Neural progenitor cell (in vitro differentiated cells): ENCODE measurements at places on chromosomes 4 and X. TPM values are rescaled to one million over a fixed set of nuclear protein-coding genes. Genes with fewer than 3 reads are reported as not detected.
A peak's percentile ranks its signal among the peaks of the same experiment; 100 is the strongest.

GRCh38 chrX:24732766-24733500, 39.2 kb downstream of the POLA1 start:
- H3K27ac ChIP-seq: no peak overlapping the region
- DNase-seq: no peak
- peaks cover 35% of the 10 kb centered on the region for H3K36me3 ChIP-seq
- H3K27me3 ChIP-seq: no peaks in the 10 kb centered on the region
- no peak overlapping the region for H3K4me3 ChIP-seq
- H3K4me1 ChIP-seq: no peaks in the 10 kb centered on the region

- no peaks in the 10 kb centered on the region for H3K27me3 ChIP-seq
- H3K4me3 ChIP-seq: peak overlapping the region; percentile 91
Observed at GRCh38 chr4:38666766-38667084, 2.7 kb downstream of the KLF3 start.

DNA sequence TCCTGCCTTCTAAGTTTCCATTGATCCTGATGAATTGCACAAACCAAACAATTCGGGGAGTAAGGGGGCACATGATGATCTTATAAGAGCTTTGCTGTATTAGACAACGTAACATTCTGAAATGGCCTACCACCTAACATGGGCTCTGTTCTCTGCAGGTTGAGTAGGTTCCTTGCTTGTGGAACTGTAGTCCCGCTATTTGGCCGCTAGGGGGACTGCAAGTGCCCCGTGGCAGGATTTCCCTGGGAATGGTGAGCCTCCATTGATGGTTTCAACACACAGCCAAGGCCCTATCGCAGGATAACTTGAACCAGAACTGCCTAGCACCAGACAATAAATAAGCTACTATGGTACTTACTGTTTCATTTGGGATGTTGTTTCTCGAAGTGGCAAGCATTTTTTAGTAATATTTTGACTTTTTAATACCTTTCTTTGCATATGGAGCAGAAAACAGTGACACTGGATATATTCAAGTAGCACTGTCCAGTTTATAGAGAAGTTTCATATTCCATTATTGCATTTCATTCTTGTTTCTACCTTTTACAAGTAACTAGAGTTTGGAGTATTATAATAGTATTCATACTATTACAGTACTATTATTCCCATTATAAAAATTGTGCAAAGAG, 11.9 kb downstream of the AR start:
- peaks cover 3% of the 10 kb centered on the region for H3K4me1 ChIP-seq
- no peak overlapping the region for H3K4me3 ChIP-seq
- H3K27ac ChIP-seq: no peak overlapping the region
- DNase-seq: peak; percentile 32
- peaks cover 6% of the 10 kb centered on the region for H3K36me3 ChIP-seq

- peaks cover 4% of the 10 kb centered on the region for H3K4me1 ChIP-seq
- H3K27me3 ChIP-seq: no peaks in the 10 kb centered on the region
Observed at GRCh38 chrX:56765811-56766553, 36.9 kb downstream of the NBDY start.

DNA sequence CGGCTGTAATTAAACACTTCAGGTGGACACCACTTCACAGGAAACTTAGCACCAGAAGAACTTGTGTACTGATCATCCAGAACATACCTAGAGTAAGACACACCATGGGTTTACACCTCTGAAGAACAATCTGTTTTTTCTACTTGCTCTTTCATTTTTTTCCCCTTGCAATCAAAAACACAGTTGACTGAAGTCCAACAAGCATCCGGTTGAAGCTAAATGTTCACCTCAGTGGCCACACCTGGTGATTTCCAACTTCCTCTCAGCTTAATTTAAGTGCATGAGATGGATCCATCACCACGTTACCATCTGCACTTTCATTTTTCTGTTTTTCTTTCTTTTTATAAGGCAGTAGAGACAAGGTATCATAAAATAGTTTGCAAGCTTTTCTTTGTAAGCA, 4.9 kb upstream of the TXK start:
- no peaks in the 10 kb centered on the region for H3K36me3 ChIP-seq
- no peaks in the 10 kb centered on the region for H3K27me3 ChIP-seq
- DNase-seq: no peak
- H3K27ac ChIP-seq: no peak overlapping the region
- no peak overlapping the region for H3K4me3 ChIP-seq

GRCh38 chr4:79217025-79217424, 108.8 kb downstream of the NAA11 start:
- no peak overlapping the region for H3K4me3 ChIP-seq
- no peaks in the 10 kb centered on the region for H3K27me3 ChIP-seq
- no peak overlapping the region for H3K27ac ChIP-seq
- DNase-seq: peak; percentile 51
- peaks cover 14% of the 10 kb centered on the region for H3K4me1 ChIP-seq
- H3K36me3 ChIP-seq: no peaks in the 10 kb centered on the region

GRCh38 chr4:47463235-47463956, at the start of gene COMMD8:
COMMD8 (minus strand) TSS chr4:47463702; CDS start chr4:47463651, 51 bp downstream.
- H3K27ac ChIP-seq: peak within 1 kb of the TSS; percentile 34
- H3K4me1 ChIP-seq: no peaks in the 10 kb centered on the region
- no peaks in the 10 kb centered on the region for H3K27me3 ChIP-seq
- peaks cover 8% of the 10 kb centered on the region for H3K36me3 ChIP-seq
- DNase-seq: peak; percentile 99

DNA sequence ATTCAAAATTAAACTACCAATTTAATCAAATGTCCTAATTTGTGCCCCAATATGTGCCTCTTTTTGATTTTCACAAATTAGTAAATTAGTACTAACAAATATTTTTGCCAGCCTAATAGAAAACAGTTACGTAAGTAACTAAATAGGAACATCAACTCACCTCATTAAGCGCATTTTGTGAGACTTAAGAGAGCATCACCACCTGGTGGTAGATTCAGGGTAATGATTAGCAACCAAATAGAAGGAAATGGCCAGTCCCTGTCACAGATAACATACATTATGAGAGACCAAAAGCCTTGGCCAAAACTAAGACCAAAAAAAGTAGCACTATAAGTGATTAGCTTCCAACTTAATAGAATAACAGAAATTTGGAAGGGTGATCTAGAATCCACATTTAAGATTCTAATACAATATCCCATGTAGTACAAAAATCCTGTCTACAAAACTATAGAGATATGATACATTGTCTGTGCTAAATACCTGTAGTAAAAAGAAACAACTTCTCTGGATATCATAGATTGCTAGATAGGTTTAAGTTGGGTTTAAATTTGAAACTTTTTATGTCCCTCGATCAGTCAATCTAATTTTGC, 46.7 kb downstream of the C4orf46 start:
- no peak overlapping the region for H3K27ac ChIP-seq
- no peaks in the 10 kb centered on the region for H3K4me1 ChIP-seq
- DNase-seq: peak; percentile 75

DNA sequence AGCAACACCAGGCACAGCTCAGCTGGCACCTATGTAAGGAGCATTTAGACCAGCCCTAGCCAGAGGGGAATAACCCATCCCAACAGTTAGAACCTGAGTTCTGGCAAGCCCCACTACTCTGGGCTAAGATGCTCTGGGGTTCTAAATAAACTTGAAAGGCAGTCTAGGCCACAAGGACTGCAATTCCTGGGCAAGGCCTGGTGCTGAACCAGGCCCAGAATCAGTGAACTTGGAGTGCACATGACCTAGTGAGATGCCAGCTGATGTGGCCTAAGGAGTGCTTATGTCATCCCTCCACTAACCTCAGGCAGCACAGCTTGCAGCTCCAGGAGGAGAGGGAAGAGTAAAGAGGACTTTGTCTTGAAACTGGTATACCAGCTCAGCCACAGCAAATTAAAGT, 7.6 kb upstream of the PRRG3 start:
- no peaks in the 10 kb centered on the region for H3K4me1 ChIP-seq
- no peak overlapping the region for H3K27ac ChIP-seq
- no peaks in the 10 kb centered on the region for H3K36me3 ChIP-seq
- H3K4me3 ChIP-seq: no peak overlapping the region
- H3K27me3 ChIP-seq: peaks cover 1% of the 10 kb centered on the region
- no peak for DNase-seq

DNA sequence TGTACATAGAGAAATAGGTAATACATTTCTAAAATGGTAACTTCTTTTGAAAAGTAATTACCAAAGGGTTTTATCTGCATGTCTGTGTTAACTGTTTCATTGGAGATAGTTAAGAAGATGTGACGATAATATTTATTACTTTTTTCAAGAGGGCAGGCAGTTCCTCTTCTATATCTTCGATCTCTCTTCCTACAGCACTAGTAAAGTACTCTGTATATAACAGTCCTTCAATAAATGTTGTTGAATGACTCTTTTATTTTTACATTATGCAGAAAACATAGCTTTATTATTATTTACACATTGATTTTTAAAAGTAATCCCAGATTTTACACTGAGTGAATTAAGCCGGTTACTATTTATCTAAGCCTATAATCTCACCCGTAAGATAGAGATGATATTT, 51.8 kb downstream of the TMPRSS11E start:
- H3K27ac ChIP-seq: no peak overlapping the region
- no peak for DNase-seq
- no peaks in the 10 kb centered on the region for H3K27me3 ChIP-seq
- no peaks in the 10 kb centered on the region for H3K4me1 ChIP-seq
- H3K4me3 ChIP-seq: no peak overlapping the region

DNA sequence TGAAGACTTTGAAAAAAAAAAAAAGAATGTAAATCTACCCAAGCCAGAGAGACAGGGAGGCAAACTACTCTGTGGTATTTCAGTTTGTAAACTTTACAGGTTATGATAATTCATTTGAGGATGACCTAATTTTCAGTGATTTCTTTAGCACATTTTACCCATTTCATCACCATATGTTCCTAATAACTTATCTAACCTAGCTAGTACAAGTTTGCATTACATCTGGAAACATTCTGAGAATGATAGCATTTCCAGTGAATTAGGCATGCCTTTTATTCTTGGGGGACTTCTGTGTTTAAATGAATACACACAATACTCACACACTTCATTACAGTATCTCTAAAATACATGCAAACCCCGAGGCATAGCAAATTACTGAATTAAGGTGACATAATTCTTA, 1055.5 kb downstream of the PCDH18 start:
- no peaks in the 10 kb centered on the region for H3K36me3 ChIP-seq
- H3K4me1 ChIP-seq: no peaks in the 10 kb centered on the region
- H3K4me3 ChIP-seq: no peak overlapping the region
- no peaks in the 10 kb centered on the region for H3K27me3 ChIP-seq

- H3K4me3 ChIP-seq: no peak overlapping the region
- H3K27ac ChIP-seq: no peak overlapping the region
- no peaks in the 10 kb centered on the region for H3K36me3 ChIP-seq
- DNase-seq: no peak
Observed at GRCh38 chr4:62835631-62836030, 1573.6 kb downstream of the TECRL start.

DNA sequence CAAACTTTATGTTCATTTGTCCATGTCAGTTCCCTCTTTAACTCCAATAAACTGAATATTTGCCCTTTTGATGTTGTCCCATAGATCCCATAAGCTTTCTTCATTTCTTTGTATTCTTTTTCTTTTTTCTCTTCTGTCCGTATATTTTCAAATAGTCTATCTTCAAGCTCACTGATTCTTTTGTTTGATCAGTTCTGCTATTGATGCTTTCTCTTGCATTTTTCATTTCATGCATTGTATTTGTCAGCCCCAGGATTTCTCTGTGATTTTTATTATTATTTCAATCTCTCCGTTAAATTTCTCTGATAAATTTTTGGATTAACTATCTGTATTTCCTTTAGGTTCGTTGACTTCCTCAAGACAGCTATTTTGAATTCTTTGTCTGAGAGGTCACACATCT, 272.9 kb upstream of the GALNT7 start:
- no peak overlapping the region for H3K27ac ChIP-seq
- H3K36me3 ChIP-seq: no peaks in the 10 kb centered on the region
- no peaks in the 10 kb centered on the region for H3K27me3 ChIP-seq
- no peak overlapping the region for H3K4me3 ChIP-seq

GRCh38 chrX:114591121-114591520, 7.2 kb downstream of the HTR2C start:
- H3K36me3 ChIP-seq: no peaks in the 10 kb centered on the region
- no peak for DNase-seq
- no peak overlapping the region for H3K27ac ChIP-seq
- no peaks in the 10 kb centered on the region for H3K4me1 ChIP-seq
- H3K27me3 ChIP-seq: peaks cover 34% of the 10 kb centered on the region

DNA sequence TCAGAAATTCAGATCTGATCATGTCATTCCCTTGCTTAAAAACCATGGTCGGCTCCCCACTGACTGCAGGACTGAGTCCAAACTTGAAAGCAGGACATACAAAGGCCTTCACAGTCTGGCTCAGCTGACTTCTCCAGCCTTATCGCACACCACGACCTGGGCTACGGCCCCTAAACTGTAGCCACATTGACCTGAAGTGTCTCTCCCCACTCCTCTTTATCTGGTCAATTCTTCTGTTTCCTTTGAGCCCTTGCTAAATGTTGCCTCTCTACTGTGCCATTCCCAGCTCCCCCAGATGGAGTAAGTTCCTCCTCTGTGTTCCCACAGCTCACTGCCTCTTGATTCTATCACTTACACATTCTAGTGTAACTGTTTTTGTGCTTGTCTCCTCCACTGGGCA, 60.5 kb upstream of the CITED1 start:
- H3K4me3 ChIP-seq: no peak overlapping the region
- no peaks in the 10 kb centered on the region for H3K27me3 ChIP-seq
- no peaks in the 10 kb centered on the region for H3K36me3 ChIP-seq
- no peaks in the 10 kb centered on the region for H3K4me1 ChIP-seq
- H3K27ac ChIP-seq: no peak overlapping the region

GRCh38 chrX:130330706-130331105, 9.0 kb upstream of the SLC25A14 start:
- H3K4me1 ChIP-seq: no peaks in the 10 kb centered on the region
- H3K27ac ChIP-seq: no peak overlapping the region
- no peaks in the 10 kb centered on the region for H3K36me3 ChIP-seq

Gene FUNDC2
- total RNA-seq: 58.8 and 70.9 TPM in 2 replicates

Gene CFI
- not detected in 2 replicates for total RNA-seq

Gene MAB21L2
- total RNA-seq: 38.3 and 42.1 TPM in 2 replicates
